ENCODE measurements at places on chromosomes 6 and 20.

DNA sequence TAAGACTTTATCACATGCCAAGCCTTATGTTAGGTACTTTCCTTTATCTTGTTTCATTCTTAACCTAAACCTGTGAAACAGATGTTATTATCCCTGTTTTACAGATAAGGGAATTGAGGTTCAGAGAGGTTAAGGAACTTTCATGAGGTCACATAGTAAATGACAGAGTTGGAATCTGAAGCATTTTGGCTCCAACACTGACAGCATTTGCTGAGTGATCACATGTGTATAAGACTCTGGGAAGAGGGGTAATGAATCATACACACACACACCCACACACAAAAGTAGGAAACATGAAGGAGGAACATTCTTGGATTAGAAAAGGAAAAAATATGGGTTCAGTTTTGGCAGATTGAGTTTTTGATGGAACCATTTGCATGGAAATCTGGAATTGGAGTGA, 212.5 kb downstream of the GJA1 start:
- no peak for DNase-seq

DNA sequence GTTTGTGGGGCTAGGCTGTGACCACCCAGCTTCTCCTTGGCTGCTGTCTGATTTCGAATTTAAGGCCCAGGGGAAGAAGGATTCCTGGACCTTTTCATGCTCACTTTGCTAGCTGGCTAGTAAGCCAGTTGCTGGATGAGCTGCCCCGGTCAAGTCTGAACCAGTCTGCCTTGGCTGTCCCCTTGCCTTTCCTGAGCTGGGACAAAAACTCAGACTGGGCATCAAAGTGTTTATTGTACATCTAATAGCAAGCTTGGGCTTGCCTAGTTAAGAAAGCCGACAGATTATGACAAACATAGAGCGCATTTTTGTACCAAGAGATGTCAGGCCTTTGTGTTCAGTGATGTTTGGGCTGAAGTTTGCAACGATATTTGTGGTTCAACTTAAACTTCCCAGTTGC, 750 bp upstream of the PAK5 start:
- no peak for DNase-seq

DNA sequence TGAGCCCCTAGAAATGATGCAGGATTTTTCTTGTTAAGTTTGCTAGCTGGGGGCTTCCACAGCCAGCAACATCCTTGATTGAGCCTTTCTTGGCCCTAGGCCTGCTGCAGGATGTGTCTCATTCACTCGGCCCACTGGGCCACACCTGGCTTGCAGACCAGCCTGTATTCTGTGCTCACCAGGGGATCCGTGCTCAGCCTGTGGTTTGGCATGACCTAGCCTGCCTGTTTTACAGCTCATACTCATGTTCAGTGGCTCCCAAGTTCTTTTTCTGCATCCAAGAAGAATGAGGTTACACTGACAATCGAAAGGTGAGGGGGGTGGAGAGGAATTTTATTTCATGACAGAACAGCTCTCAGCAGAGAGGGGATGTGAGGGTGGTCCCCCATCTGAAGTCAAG, 263.4 kb downstream of the RIMS1 start:
- DNase-seq, result no peak

GRCh38 chr20:24909861-24910260, 39.2 kb upstream of the CST7 start:
- DNase-seq, result no peak

DNA sequence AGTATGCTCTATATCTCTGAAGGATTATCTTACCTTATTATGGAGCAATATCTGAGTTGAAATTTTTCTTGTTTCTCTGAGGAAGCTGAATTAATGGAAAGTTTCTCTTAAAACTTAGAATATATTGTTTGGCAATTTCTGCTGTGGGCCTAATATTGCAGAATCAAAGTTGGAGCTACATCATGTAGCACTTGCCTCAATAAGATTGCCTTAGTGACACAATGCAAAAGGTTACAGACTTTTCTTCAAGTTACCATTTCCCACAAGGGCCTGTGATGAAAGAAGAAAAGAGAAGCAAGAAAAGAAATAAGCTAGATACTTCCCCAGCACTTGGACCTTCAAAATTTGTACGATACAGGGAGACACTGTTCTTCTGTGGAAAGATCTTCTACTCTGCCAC, 151.2 kb downstream of the SOBP start:
- DNase-seq, result peak; percentile 28

DNA sequence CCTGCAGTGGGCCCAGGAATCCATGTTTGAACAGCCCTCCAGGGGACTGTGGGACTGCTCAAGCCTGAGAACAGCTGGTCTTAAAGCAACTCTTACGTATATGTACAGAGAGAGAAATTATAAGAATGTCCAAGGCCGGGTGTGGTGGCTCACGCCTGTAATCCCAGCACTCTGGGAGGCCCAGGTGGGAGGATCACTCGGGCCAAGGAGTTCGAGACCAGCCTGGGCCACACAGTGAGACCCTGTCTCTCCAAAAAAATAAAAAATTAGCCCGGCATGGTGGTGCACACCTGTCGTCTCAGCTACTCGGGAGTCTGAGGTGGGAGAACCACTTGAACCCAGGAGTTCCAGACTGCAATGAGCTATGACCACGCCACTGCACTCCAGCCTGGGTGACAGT, 134.0 kb downstream of the DTNBP1 start:
- DNase-seq, result no peak

DNA sequence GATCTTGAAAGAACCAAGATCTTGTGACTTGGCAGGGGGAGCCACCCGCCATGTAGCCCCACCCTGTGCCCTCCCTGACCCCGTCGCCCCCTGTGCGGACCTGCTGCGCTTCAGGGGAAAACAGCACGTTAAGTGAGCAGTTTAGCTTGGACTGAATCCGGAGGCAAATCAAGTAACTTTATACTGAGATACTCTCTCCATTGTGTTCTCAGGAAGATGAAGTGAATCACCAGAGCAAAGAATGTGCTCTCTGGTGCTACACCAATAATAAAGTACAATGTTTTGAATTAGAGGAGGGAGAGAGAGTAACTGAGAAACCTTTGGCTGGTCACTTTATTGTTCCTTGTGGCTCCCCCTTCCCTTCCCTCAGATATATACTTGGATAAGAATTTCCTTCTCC, 83.4 kb downstream of the TXNDC5 start:
- no peak for DNase-seq

GRCh38 chr20:59151820-59152219, 11.8 kb upstream of the ZNF831 start:
- no peak for DNase-seq

DNA sequence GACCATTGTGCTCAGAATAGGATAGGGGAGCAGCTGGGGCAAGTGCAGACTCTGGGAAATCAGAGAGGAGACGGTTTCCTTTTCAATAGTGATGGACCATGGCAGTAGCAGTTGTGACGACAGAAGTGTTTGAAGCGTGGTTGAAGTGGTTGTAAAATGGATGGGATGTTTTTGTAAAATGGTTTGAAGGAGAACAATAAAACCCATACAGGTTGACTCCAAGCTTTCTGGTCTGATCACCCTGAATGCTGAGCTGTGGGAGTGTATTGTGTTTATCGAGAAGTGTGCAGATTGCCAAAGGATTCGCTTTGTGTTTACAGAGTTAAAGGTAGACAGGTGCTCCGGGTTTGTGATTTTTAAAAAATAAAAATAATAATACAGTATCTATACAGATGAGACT, 255.2 kb upstream of the SULF2 start:
- DNase-seq, result no peak

- no peak for DNase-seq
Measured at GRCh38 chr6:11425431-11425871, 112.1 kb upstream of the TMEM170B start.

- DNase-seq, result no peak
Measured at GRCh38 chr6:41692080-41692675, 43.2 kb downstream of the TFEB start.
